ENCODE measurements at places on chromosomes 7 and 10.

GRCh38 chr10:114631090-114631665 lies 26.9 kb downstream of the ABLIM1 start:
- no peak for DNase-seq

DNA sequence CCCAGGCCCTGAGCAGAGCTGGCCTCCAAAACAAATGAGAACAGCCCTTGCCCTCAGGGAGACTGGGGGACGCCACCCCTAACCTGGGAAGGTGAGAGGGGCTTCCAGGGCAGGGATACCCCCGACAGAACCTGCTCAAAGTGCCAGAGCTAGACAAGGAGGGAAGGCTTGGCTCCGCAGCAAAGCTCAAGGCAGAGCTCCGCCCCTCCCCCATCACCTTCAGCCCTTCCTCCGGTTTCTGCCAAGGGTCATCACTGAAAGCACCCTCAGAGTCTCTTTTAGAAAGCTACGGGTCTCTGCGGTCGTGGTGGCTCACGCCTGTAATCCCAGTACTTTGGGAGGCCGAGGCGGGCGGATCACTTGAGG lies 73.4 kb upstream of the CUX1 start:
- DNase-seq = no peak

GRCh38 chr10:117391436-117392205 lies 16.4 kb upstream of the PDZD8 start:
- DNase-seq = no peak

DNA sequence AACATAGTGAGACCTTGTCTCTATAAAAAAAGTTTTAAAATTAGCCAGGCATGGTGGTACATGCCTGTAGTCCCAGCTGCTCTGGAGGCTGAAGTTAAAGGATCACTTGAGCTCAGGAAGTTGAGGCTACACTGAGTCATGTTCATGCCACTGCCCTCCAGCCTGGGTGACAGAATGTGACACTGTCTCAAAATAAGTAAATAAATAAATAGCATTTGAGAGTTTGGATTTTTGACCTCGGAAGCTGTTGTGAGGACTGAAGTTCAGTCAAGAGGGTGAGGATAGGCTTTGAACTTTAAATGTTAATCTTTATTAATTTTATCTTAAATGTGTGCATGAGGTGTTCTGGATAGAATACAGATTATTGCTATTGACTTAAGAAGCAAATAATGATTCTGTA lies 110.2 kb downstream of the GNAT3 start:
- no peak for DNase-seq

DNA sequence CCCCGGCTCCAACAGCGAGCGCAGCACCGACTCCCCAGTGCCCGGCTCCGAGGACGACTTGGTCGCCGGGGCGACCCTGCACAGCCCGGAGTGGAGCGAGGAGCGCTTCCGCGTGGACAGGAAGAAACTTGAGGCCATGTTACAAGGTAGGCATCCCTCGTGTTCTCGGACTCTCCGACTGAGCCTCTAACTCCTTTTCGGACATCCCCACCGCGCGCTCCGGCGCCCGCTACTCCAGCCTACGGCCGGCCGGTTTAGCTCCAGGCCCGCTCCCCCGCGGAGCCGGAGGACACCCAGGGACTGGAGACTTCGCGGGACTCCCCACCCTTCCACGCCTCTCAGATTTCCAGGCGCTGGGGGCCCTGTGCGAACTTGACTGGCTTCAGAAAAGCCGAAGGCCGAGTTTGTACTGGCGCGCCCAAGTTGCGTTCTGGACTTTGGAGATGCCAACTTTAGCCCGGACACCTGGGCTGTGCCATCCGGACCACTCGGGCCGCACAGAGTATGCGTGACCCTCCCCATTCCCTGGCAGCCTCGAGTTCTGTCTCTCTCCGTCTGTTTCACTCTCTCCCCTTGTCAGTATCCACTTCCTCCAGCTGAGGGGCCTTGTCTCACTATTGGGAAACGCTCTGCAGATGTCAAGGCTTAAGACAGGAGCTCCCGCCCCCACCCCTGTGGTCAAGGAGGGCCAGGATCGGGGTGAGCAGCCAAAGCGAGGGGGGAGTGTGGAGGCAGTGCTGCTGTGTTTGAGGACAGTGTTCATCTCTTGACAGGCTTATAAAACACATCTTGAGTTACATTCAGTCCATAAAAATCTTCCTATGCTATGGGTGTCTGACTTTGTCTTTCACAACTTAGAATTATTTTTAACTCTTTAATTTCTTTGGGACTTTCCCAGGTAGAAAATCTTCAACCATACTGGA lies 777 bp downstream of the BICC1 start:
- DNase-seq = no peak

- no peak for DNase-seq
These were observed 448.1 kb downstream of the GRM8 start for GRCh38 chr7:126804604-126805003.

DNA sequence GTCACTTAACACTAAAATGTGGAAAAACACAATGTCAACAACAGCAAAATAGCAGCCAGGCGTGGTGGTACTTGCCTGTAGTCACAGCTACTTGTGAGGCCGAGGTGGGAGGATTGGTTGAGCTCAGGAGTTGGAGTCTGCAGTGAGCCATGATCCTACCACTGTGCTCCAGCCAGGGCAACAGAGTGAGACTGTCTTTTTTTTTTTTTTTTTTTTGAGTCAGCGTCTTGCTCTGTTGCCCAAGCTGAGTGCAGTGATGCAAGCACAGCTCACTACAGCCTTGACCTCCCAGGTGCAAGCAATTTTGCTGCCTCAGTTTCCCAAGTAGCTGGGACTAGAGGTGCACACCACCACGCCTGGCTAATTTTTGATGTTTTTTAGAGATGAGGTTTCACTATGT lies 6.1 kb downstream of the KCTD7 start:
- DNase-seq = no peak

DNA sequence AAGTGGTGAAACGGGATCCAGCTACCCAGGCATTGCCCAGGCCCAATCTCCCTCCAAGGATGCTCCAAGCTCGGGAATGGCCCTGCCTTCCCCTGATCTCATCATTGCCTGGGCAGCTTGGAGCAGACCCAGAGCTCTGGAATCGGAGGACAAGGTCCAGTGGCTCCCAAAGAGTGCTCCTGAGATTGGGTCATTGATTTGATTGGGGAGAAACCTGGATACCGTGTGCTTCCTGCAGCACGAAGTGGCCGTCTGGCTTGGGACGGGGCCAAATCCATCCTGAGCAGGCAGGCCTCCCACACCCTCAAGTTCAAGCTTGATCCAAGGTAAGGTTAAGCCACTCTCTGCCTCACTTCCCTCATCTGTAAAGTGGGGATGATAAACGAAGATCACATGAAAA lies 69.9 kb downstream of the OAT start:
- DNase-seq = no peak

DNA sequence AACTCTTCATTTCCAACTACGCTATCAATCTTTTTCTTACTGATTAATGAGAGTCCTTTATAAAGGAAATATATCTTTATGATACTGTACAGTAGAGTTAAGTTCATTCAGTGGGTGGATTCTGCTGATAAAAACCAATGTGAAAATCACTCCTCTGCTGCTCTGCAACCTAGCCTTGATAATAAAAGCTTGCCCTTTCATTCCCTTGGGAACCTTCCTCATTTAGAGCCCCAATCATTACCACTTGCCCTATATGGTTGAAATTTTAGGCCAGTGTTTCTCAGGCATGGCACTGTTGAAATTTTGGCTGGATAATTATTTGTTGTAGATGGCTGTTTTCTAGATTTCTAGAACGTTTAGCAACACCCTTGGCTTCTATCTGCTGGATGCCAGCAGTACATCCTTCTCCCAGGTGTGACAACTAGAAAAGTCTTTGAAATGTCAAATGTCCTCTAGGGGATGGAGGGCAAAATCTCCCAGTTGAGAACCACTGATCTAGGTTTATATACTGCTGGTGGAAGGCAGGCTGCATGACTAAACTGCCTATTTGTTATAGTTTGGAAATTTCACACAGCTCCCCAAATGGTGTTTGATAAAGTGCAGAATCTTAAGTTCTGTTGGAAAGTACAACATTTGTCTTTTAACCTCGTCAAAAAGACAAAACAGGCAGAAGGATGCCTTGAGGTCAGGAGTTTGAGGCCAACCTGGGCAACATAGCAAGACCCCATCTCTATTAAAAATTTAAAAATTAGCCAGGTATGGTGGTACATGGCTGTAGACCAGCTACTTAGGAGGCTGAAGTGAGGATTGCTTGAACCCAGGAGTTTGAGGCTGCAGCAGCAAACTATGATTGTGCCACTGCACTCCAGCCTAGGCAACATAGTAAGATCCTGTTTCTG lies 8.9 kb upstream of the SIRT1 start:
- no peak for DNase-seq

GRCh38 chr10:22218448-22218847 lies 633 bp upstream of the EBLN1 start:
- no peak for DNase-seq

DNA sequence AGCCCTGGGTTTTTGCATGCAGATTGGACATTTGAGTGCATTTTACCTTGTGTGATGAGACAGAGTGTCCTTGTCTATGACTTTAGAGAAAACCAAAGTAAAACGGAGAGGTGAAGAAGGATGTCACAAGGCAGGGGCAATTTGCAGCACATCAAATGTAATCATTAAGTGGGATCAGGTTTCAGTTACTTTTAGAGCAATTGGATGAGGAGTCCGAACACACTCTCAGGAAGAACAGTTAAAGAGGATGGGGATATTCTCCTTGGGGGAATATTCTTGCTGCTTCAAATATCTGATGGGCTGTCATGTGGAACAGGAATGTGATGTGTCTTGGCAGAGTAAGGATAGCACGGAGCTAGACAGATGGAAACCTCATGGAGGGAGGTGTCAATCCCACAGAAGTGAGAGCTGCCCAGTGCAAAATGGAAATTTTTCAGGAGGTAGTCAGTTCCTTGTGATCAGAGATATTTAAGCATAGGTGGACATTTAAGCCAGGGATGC lies 757 bp downstream of the RAB19 start:
- no peak for DNase-seq

- DNase-seq = no peak
These were observed 123.1 kb upstream of the IMMP2L start for GRCh38 chr7:111685349-111685748.

- DNase-seq = no peak
These were observed 293.9 kb downstream of the TNS3 start for GRCh38 chr7:47288060-47288459.

DNA sequence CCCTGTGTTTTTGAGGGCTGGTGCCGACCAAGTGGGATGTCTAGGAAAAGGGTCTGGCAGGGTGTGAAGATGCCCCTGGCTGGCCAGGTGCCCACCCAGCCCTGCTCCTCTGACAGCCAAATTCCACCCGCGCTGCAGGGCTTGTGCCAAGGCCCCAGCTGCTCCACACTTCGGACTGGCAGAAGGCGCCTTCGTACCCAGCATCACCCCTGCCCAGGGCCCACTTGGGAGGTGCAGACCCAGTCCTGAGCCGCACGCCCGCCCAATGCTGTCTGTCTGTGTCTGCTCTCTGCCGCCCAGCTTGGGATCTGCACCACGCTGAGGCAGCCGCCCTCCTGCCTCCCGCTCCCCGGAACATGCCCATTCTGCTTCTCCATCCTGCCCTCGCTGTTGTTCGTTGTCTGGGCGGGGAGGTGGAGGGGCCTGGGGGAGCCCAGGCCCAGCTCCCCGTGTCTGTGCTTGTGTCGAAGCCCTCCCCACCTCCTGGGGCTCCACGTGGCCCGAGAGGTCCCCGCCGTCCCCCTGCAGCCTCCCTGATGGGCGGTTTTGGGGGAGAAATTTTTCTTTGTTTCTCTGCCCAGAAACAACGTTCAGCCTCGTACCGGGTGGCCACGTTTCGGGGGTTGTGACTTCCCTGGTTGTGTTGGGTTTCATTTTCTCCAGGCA lies 36.9 kb upstream of the PPIF start:
- no peak for DNase-seq

- DNase-seq = no peak
These were observed 274.3 kb downstream of the KLF6 start for GRCh38 chr10:3510741-3511140.

- DNase-seq = no peak
These were observed 703.5 kb upstream of the SEMA3D start for GRCh38 chr7:85890244-85890811.

- no peak for DNase-seq
These were observed 27.0 kb upstream of the TOMM7 start for GRCh38 chr7:22849662-22850061.

DNA sequence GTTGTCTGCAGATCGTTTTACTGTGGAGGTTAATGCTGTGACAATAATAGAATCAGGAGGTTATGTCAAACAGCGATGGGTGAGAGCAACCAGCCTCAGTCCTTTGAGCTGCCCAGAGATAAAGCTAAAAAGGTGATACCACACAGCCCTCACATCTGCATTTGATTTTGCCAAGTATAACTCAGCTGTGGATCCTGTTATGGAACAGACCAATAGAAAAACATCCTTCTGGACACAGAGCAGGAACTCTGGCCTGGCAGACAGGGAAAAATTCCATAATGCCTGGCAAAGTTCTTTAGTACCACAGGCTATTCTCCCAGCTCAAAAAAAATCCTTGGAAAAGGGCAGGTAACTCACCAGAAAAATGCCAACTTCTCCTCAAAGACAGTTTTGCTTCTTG lies 87.1 kb upstream of the PDLIM1 start:
- no peak for DNase-seq

DNA sequence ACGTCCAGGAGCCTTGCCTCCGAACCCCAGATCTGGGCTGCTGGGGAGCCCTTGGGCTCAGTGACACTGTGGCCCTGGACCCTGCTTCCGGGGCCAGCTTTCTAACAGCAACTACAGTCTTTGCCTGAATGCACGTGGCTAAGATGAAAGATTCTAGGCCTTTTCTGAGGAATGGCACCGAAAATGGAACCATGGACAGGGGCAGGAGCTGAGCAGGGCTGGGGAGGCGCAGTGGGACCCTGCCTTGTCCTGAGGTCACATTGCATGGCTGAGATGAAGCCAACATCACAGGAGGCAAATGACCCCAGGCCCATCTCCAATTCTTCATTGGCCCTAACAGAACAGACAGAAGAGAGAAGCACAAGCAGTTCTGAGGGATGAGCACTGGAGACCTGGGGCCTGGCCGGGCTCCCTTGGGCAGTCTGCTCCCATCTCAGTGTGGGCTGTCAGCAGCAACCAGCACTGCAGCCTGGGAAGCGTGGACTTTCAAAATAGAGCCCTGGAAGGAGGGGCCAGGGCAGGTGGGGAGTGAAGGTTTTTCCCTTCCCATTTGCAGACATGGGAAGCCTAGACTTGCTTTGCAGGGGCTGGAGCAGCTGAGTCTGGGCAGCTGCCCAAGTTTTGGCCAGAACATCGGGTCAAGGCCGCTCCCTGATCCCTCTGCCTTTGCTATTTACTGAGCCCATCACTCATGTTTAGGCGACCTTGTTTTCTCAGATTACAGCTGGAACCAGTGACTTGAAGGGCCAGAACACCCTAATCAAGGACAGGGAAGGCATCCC lies 114.4 kb upstream of the TCERG1L start:
- no peak for DNase-seq

- no peak for DNase-seq
These were observed 243.9 kb upstream of the TCERG1L start for GRCh38 chr10:131555406-131555805.

DNA sequence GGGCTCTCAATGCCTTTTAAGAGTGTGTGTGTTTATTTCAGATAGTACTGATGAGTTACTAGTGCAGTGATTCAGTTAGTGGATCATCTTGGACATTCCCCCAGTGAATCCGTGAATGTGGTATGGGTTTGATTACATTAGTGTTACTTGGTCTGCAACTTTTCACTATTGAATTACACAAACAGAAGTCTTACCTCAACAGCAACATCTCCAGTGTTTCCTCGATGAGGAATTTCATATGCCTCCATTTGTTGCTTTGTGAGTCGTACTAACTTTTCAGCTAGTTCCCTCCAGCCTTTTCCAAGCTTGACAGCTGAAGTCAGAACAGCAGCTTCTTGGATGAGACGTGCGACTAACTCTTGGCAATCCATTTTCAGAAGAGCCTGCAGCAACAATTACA lies 63.2 kb downstream of the MACC1 start:
- DNase-seq = no peak
